IMR-90 (cell line): ENCODE measurements at places on chromosomes 1 and 21. TPM values are rescaled to one million over a fixed set of nuclear protein-coding genes. Genes with fewer than 3 reads are reported as not detected.
A peak's percentile ranks its signal among the peaks of the same experiment; 100 is the strongest.

Gene GPR37L1
- total RNA-seq = not detected in 2 replicates

GRCh38 chr1:57208741-57209302 lies 215.0 kb downstream of the DAB1 start:
- DNase-seq = no peak

Gene C1QC
- total RNA-seq = not detected in 2 replicates

DNA sequence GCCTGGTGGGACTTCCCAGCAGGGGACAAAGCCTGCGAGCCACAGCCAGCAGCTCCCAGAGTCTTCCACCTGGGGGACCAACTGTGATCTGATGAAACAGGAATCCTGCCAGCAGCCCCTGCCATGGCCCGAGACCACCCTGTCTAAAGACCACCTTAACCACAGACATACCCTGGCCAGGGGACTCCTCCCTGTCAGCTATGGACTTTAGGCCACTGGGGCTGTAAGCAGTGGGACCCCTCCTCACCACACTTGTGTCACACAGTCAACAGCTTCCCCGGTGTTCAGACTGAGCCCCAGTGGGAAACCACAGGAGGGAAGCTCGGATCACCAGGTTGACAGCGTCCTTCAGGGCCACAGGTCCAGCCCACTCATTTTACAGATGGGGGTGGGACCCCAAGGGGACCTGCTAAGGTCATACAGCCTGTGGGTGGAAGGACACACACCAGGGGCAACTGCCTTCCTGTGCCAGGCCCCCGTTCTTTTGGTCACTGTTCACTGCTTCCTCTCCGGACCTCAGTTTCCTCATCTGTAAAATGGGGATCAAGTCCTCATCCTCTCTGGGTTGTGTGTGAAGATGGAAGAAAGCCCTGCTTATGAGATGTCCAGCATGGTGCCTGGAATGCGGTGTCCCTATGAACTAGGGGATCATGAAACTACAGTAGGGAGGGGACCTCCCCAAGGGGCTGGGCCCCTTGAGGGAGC lies 11.4 kb downstream of the EPHA2 start:
- DNase-seq = no peak

DNA sequence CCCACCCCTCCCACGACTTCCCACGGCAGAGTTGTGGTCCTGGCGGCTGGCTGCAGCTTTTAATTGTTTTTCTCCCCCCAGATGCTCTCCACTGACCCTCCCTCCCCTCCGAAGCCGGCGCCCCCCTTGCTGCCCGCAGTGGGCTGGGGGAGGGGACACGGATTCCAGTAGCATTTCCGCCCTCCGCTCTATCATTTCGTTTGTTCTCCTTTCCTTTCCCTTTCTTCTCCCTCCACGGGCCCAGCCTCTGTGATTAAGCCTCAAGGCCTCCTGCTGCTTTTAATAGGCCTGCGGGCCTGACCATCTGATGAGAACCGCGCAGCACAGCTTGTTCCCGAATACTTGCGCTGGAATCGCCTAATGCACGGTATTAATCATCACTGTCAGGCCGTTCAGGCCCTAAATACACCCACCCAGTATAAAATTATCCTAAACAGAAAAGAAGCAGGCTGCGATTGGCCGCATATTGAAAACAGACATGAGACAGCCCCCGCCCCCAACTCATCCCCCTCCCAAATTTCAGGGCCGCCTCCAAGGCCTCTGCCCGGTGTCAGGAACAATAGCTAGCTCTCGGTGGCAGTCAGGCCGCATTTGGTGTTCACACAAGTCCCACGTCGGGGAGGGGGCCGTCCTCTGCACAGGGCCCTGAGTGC lies 102.0 kb upstream of the ARHGEF16 start:
- peak; percentile 18 for DNase-seq

Gene PRR9
- not detected in 2 replicates for total RNA-seq

- DNase-seq = peak; percentile 34
These were observed 51.4 kb upstream of the RGS1 start for GRCh38 chr1:192524223-192524622.

- DNase-seq = no peak
These were observed 188.1 kb downstream of the ST6GALNAC3 start for GRCh38 chr1:76262601-76263000.

DNA sequence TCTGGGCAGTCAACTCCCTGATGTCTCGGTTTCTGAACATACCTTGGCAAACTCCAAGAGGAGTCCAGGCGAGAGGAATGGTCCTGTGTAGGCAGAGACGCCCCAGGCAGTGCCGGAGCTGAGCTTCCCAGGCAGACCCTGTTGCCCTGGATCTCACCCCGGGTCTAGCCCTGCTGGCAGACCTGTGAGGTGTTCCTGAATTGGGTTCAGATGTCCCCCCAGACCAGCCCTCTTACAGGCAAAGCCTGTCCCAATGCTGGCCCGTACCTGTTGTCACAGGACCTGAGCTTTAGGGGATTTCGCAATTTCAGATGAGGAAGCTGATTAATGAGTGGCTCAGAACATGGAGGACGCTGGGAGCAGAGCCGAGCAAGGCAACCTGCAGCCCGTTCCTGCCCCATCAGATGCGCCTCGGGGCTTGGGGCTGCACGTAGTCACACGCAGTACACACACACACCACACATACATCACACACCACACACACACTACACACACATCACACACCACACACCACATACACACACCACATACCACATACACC lies 38.5 kb upstream of the PDE9A start:
- DNase-seq = no peak

DNA sequence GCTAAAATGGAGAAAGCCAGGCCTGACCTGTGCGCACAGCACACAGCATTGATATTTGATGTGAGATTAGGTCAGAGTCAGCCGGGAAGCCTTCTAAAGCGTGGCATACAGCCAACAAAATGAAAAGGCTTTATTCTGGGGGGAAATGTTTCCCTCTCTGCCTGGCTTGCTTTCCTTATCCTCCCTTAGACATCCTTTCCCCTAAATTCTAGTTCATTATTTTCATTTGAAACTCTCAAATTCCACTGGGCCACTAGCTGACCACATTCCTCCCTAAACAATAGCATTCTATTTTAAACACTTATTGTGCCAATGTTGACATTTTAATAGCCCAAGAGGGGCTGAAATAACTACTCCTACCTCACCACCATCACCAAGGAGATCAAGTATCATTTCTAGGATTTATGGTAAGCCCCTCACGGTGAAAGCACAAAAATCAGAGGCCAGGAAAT lies 49.4 kb downstream of the LEPR start:
- peak; percentile 32 for DNase-seq

Gene ERICH3
- total RNA-seq = not detected in 2 replicates

Gene RC3H1
- 26.1 and 39.3 TPM in 2 replicates for total RNA-seq

GRCh38 chr1:178019622-178020021 lies 49.8 kb upstream of the SEC16B start:
- DNase-seq = no peak

DNA sequence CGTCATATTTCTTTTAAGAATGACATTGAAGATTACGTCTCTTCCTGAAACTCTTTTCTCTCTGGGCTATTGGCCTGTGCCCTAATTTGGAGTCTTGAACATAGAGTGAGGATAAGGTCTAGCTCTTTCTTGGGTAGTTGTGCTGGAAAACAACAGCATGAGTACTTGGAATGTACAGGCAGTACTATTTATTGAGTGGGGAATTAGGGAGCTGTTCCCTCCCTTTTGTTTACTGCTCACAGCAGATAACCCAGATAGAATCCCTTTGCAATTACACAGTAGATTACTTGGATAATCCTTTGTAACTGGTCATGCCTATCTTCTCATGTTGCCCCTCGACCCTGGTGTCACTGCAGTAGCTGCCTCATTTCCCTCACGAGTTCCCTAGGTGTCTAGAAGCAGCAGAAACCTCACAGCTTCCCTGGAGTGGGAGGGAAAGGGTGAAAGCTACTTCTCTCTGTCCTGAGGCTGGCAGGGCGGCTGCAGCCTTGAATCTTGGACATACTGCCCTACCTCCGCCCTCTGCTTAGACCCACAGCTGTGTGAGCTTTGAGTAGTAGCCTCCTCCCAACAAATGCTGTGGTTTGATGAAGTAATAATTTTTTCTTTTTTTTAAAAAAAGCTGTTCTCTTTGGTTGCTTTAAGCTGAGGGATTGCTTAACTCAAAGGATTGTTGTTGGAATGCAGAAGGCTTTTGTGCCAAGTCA lies 70.6 kb downstream of the FGGY start:
- peak; percentile 94 for DNase-seq

- no peak for DNase-seq
These were observed 13.7 kb downstream of the CD2 start for GRCh38 chr1:116767782-116768382.

- DNase-seq = no peak
These were observed 40.6 kb downstream of the STUM start for GRCh38 chr1:226589008-226589733.

- DNase-seq = peak; percentile 66
These were observed 53.7 kb downstream of the KCNJ6 start for GRCh38 chr21:37862536-37862935.

DNA sequence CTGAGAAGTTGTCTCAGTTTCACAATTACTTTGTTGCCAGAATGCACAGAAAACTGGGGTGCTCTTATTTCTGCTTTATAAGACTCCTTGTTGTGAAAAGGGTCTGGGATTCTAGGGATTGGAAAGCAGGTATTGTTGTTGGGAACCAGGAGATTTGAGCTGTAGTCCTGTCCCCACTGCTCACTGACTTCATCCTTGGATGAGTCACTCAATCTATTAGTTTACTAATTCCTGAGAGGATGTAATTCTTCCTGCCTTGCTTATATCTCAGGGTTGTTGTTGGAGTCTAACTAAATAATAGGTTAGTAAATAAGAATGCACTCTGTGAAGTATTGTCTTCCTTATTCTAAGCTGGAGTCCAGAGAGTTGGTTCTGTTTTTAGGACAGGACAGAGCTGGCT lies 172.5 kb upstream of the GALNT2 start:
- DNase-seq = no peak

DNA sequence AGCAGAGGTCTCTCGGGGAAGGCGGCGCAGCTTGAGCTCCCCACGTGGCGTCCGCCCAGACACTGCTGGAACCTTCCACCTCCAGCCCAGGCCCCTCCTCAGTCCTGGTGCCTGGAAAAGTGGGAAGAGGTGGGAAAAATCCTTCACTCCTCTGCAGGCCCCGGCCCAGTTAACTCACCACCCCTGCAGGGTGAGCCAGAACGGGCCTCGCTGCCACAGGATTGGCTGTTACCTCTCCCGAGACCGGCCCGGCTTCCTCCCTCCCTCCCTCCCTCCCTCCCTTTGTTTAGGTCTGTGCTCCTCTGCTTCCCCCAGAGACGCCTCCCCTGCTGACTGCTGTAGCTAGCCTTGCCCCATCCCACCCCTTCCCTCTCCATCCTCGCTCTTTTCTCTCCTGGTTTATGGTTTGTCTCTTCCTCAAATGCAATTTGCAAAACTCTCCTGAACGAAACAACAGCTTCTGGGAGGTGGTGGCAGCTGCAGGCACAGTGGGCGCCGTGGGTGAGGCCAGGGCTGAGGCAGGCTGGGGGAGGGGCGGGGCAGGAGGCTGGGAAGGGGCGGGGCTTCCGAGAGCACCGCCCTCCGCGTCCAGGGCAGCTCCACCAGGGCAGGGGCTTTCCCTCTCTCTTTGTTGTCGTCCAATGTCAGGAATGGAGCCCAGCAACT lies 6.5 kb downstream of the CAPN9 start:
- no peak for DNase-seq

- DNase-seq = no peak
These were observed 19.6 kb downstream of the SSR2 start for GRCh38 chr1:156001021-156001661.

DNA sequence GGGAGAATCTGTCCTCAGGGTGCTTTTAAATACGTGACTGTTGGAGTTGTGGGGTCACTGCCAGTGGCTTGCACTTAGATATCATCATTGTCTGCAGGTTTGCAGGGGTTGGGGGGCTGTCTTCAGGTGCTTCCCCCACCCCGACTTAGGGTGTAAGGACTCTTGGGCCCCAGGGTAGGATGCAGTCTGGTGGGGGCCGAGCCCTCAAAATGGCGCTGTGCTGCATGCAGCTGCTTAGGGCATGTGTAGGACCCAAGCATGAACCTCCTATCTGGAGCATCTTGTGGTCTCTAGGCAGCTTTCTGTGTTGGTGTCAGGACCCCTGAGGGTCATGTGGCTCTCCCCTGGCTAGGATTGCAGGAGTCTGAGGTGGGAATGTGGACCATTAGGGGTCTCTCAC lies 55.6 kb upstream of the B3GALT2 start:
- DNase-seq = no peak

DNA sequence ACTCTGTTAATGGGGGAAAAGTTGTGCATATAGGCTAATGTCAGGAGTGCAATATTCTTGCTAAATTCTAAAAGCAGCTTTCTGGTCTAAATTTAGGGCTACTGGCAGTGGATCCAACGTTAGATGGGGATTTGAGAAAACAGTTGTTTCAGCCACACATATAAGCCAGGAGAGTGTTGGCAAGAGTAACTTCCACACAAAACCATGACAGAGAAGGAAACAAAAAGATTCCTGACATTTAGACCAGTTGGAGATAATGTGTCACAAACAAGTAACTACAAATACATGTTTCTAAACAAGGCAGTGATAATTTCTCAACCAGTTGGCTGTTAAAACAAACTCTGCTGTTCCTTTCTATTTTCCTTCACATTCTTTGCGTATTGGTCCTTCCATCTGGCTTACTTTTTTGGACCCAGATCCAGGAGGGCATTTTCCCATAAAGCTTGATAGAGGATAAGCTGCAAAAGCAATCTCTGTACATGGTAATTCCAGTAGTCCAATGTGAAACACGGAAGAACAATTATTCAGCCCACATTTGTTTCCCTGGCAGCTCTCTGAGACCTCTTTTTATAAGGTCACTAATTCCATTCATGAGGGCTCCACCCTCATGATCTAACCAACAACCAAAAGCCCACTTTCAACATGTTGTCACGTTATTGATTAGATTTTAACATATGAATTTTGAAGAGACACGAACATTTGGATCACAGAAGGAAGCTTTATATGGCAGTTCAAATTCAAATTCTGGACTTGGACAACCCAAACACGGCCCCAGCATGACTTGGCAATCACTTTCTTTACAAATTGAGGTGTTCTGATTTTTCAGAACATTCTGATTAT lies 1888.6 kb downstream of the MRPL39 start:
- DNase-seq = no peak

Gene USP48
- total RNA-seq = 24.7 and 47.2 TPM in 2 replicates
